ENCODE measurements at places on chromosomes 3 and 15.

DNA sequence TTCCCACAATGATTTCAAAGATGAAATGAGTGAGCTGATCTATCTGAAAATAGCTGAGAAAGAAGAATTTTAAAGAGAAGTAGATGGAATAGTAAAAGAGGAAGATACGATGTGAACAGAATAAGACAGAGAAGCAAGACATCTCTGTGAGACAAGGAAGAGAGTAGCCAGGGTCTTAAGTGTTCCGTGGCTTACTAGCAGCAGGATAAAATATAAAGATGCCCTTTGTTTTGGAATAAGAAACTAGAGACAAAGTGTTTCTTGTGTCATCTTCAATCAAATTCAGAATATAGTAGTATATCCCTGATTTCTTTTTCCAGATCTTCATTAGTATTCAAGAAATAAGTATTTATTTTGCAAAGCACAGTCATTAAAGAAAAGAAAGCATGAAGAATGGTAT, 281.0 kb upstream of the NECTIN3 start:
- no peak for DNase-seq

GRCh38 chr3:71512000-71512399, 71.5 kb downstream of the FOXP1 start:
- peak; percentile 20 for DNase-seq

DNA sequence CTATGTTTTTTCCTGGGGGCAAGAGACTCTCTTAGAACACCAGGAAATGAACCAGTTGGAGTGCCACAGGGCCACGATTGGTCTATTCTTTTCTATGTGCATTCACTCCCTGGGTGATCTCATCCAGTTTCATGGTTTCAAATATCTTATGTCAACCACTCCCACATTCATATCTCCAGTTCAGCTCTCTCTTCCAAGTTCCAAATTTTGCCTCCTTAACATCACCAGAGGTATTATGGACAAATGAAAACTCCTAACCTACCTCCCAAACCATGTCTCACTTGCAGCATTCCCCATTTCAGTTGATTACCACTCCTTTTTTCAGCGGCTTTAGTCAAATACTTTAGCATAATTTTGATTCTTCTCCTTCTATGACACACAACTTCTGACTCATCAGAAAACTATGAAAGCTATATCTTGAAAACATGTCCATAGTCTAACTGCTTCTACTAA, 203.1 kb upstream of the SEMA6D start:
- no peak for DNase-seq

DNA sequence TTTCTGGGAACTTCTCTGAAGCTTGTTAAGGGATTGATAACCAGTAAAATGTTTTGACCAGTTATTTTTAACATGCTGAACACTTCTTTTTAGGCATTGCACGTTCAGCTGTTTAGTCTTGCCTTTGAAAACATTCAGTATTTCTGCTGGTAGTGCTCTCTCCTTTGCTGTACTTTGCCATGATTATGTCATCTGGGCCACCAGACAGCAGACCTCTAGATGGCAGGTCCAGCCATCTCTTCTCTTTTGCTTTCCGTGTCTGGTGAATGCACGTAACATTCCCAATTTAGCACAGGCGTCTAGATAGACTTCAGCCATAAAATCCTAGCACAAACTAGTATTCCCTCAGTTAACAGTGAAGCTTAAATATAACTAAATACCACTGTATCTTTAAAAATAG, 57.8 kb downstream of the RAB7A start:
- DNase-seq: no peak

- DNase-seq: no peak
Measured at GRCh38 chr3:94114666-94115065, 51.8 kb downstream of the NSUN3 start.

DNA sequence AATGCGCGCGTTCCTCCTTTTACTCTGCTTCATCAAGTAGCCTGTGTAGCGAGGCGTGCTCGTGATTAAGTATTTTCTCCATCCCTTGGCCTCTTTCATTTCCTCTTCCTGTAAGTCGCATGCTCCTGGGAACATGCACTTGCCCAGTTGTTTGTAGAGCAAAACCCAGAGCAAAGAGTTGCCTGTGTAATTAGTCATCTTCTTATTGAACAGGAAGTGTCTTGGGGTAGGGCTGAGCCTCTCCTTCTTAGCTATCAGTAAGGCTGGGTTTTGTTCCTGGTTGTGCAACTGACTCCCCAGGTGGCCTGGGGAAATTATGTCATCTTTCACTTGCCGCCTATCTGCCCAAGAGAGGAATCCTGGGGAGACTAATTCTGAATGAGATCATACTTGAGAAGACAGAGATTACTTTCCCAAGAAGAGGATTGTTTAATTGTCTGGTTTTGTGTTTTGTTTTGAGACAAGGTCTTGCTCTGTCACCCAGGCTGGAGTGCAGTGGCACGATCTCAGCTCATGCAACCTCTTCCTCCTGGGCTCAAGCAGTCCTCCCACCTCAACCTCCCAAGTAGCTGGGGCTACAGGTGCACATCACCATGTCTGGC, 14.9 kb downstream of the LIPH start:
- peak; percentile 97 for DNase-seq

DNA sequence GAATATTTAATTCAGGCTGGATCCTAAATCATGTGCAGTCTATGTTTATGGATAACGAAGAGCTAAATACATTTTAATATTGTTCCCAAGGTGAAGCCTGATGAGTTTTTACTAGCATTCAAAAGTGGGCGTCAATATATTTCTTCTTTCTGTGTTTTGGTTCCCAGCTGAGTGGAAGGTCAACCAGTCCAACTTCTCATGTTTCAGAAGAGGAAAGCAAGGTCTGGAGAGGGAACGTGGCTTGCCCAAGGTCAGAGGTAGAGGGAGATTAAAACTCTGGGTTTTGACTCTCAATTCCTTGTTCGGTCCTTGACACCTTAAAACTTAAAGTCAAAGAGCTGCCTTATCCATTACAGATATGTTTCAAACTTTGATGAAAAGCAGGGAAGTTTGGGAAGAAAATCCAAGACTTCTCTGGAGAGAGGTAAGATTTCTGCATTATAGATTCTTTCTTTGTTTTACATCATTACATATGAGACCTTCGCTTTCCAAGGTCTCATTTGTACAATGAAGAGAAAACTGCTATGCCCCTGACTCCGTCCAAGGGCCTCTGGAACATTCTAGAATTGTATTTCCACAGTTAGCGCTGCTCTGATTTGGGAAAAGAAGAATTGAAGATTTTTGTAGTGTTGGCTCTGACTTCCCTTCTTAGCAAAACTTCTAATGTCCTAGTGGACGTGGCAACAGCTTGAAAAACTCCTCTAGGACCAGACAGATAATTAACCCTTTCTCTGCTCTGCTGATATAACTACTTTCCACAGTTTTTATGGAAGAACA, 57.7 kb upstream of the HES1 start:
- no peak for DNase-seq

DNA sequence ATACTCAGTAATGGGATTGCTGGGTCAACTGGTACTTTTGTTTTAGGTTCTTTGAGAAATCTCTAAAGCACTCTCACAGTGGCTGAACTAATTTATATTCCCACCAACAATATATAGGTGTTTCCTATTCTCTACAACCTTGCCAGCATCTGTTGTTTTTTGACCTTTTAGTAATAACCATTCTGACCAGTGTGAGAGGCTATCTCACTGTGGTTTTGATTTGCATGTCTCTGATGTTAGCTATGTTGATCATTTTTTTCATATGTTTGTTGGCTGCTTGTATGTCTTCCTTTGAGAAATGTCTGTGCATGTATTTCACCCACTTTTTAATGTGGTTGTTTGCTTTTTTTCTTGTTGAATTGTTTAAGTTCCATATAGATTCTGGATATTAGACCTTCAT, 98.2 kb upstream of the DCBLD2 start:
- no peak for DNase-seq

GRCh38 chr15:50277370-50277769, 11.8 kb upstream of the HDC start:
- DNase-seq: no peak

DNA sequence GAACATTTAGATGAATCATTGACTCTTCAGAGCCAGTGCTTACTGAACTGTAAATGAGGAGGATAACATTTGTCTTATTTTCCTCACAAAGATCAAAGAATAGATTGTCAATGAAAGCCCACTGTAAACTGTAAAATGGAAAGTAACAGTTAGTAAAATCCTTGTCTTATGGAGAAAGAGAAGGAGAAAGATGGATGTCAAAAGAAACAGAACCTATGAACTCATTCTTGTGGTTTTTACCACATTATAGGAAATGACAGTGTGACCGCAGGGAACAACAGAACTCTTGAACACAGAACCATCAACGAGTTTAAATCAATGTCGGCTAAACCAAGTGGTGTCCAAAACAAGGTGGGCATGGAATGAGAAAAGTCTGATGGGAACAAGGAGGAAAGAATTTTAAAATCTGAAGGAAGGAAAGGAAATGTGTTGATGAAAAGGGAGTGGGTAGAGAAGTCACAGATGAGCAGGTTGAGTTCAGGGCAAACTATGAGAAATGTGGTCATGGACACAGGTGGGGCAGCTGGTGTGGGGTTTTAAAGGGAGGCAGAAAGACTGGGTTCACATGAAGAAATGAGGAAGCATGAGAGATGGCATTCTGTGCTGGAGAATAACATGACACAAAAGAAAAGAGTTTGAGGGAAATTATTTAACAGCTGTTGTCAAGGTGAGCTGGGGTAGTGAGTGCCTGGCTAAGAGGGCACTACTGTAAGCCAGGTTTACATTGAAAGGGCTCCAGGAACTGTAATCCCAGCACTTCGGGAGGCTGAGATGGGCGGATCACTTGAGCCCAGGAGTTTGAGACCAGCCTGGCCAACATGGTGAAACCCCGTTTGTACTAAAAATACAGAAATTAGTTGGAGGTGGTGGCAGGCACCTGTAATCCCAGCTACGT, 42.4 kb upstream of the ETV5 start:
- DNase-seq: peak; percentile 55

DNA sequence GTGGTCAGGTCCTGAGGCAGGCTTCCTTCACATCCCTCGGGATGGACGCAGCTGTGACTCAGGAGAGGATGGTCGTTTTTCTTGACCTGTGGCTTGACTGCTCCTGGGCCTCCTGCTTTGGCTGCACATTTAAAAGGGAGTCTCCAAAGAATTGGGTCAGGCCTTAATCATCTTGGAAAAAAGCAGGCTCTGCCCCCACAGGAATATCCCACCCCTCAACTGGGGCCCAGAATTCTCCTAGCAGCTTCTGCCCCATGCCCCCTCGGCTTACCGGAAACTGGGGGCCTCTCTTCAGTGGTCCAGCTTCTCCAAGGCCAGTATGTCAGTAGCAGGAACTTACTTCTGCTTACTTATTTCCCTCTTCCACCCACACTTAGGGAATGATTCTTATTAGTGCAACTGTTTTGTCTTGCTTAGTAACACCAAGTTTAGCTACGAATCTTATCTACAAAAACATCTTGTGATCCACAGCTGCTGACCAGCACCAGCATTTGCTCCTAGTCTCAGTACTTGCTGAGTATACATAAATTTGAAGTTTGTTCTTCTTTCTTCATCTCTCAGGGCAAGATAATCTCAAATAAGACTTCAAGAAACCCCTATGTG, 35.7 kb downstream of the ATG7 start:
- no peak for DNase-seq

DNA sequence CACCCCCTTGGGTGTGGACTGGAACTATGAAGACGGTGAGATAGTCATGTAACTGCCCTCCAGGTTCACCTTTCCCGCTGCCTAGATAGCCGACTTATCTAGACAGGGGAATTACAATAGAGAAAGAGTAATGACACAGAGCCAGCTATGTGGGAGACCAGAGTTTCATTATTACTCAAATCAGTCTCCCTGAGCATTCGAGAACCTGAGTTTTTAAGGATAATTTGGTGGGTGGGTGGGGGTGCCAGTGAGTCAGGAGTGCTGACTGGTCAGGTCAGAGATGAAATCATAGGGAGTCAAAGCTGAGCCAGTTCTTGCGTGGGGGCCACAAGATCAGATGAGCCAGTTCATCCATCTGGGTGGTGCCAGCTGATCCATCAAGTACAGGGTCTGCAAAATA, 19.7 kb upstream of the DNAJC19 start:
- no peak for DNase-seq
